ENCODE measurements at places on chromosomes 1 and 21.

- DNase-seq = no peak
These were observed 145.0 kb upstream of the SGIP1 start for GRCh38 chr1:66388913-66389312.

GRCh38 chr1:185917646-185918045, 183.5 kb downstream of the HMCN1 start:
- DNase-seq = no peak

DNA sequence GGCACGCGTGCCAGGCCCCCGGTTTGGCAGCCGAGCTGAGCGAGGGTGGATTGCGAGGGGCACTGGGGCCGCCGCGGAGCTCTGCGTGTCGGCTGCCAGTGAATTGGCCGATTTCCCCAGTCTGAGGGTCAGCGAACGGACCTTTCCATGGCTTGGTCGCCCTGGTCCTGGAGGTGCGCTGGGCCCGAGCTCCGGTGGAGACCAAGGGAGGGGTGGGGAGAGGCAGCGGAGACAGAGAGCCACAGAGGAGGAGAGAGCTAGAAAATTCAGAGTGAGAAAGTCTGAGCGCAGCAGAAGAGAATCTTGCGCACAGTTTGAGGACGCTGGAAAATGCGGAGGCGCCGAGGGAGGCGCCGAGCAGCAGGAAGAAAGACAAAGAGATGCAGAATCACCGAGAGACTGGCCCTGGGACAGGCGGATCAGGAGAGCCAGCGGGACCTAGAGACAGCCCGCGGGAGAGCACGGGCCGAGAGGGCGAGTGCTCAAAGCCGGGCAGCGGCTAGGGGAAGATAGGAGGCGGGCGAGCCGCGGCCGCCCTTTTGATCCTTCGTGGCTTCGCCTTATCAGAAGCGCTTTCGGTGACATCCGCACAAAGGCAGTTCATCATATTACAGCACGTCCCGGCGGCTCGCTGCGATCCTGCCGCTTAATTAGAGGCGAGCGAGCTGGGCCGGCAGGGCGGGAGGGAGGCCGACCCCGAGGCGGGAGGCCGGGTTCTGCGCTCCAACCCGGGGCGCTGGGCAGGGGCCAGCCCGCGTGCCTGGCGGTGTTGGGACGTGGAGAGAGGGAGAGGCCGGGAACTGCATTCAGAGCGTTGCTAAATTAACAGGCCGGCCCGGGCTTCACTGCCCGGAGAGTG, 12.7 kb downstream of the PAX7 start:
- DNase-seq = no peak

- DNase-seq = no peak
These were observed 65.7 kb downstream of the KIF26B start for GRCh38 chr1:245220381-245220985.

DNA sequence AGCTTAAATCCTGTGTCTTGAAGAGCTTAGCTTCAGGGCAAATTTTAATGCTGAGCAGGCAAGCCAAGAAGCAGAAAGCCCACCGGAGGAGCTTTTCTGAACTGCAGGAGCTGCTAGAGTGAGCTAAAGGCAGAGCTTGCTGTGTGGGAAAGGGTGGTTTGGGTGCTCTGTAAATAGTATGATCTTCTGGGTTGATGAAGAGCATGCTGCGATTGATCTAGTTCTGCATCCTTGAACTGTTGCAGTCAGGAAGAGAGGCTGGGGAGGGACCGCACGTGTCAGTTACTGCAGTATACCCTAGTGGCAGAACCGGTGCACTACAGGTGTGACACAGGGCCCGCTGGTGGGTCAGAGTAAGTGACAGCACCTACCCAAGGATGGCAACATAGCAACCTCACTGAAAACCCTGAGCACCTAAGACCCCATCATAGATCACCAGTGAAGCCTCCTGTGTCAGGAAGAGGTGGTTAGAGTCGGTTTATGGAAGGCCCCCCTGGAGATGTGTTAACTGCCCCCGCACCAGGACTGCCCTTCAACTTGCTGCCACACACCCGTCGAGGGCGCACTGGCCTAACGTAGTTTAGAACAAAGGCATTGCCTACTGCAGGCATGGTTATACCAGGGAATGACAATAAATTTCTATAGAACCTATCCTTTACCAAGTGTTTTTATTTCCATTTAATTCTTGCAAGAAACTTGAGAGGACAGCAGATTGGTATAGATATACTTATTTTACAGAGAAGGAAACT, 146.0 kb upstream of the KIAA0040 start:
- DNase-seq = peak; percentile 53

DNA sequence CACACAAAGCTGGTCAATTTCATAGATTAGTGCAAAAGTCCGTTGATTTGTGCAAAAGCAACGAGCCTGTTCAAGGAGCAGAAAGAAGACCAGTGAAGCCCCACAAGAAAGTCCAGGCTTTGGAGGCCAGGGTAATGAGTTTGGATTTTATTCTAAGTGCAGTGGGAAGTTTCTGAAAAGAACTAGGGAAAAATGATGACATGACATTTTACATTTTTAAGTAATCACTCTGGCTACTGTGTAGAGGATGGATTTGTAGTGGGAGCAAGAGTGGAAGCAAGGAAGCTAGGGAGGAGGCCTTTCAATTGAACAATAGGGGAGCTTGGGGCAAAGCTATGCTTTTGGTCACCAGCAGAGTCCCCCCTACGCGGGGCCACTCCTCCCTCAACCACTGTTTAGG, 186.2 kb downstream of the ZNF281 start:
- DNase-seq = no peak

DNA sequence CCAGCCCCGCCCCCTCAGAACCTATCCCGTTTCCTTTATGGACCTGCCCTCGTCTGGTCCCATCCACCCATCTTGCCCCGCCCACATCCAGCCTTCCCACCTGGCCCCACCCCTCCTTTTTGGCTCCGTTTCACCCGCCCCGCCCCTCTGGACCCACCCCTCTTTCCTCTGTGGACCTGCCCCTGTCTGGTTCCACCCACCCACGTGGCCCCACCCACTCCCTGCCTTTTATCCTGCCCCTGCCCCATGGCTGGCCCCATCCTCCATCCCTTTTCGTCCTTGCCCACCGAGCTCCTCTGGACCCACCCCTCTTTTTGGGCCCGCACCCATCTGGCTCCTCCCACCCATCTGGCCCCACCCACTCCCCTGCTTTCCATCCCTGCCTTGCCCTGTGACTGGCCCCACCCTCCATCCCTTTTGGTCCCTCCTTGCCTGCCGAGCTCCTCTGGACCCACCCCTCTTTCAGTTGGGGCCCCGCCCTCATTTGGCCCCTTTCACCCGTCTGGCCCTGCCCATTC, 177.3 kb downstream of the CAMTA1 start:
- DNase-seq = peak; percentile 6

GRCh38 chr1:115117298-115117697, 28.0 kb upstream of the TSPAN2 start:
- DNase-seq = no peak

DNA sequence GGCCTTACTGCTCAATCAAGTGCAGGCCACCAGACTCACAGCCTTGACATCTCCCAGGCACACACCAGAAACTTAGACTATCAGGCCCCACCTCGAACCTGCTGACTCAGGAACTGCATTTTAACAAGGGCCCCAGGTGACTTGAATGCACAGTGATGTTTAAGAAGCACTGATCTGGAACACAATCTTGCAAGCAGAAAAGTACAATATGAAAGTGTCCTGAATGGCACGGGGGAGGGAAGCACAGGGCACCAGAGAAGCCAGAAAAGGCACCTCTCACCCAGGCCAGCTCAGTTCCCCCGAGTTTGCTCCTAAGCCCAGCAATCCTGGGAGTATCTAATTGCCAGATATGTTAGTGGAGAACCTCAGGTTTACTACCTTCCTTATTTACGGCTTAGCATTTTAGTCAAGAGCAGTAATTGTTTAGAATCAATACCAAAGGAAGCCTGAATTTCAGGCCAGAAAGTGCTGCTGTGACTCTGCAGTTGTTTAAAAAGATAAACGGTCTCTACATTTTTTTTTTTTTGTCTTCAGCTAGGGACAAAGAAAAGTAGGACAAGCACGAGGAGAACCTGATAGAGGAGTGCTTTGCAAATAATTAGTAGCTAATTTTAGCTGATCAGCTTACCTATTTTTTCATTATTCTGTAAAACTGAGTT, 50.9 kb upstream of the CDC42BPA start:
- DNase-seq = no peak

Measured in effector CD4-positive, alpha-beta T cell (primary cell).